Fibroblast of lung (primary cell): ENCODE measurements at places on chromosomes 1 and 21. TPM values are rescaled to one million over a fixed set of nuclear protein-coding genes. Genes with fewer than 3 reads are reported as not detected.

The SCCPDH gene
- total RNA-seq: 43.7 and 58.0 TPM in 2 replicates

The TDRD5 gene
- total RNA-seq: not detected in 2 replicates

The RGSL1 gene
- not detected in 2 replicates for total RNA-seq

The VASH2 gene
- total RNA-seq: 0.17 and 1.0 TPM in 2 replicates

The EDARADD gene
- total RNA-seq: not detected in 2 replicates

The PLA2G2F gene
- total RNA-seq: not detected in 2 replicates

The KRTAP13-2 gene
- total RNA-seq: not detected in 2 replicates

The SLC35F3 gene
- not detected in 2 replicates for total RNA-seq

The RNF2 gene
- total RNA-seq: 18.2 and 19.7 TPM in 2 replicates

The HOOK1 gene
- total RNA-seq: under 0.01 TPM in 2 replicates

The TLR5 gene
- total RNA-seq: 0.17 and 0.77 TPM in 2 replicates
